ENCODE measurements at places on chromosomes 7 and 10.

- no peak for DNase-seq
Observed at GRCh38 chr7:65992526-65992925, 10.5 kb upstream of the GUSB start.

DNA sequence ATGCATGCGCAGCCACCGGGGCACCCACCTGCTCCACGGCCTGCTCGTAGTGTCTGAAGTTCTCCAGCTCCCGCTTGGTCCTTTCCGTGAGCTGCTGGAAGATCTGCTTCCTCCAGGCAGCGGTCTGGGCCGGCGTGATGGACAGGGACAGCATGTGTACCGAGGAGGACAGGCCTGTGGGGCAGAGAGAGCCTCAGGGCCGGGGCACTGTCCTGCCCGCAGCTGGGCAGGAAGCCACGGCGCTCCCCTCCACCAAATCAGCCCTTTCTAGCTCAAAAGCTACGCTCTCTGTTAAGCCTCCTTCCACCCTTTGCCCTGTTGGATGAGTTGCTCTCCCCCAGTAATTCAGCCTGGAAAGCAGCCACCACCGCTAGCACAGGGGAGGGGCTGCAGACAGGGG is 19.2 kb downstream of the TECPR1 start:
- DNase-seq: no peak

- no peak for DNase-seq
Observed at GRCh38 chr7:43869867-43870240, 537 bp upstream of the MRPS24 start.

GRCh38 chr7:12643001-12643643 is 44.3 kb upstream of the ARL4A start:
- no peak for DNase-seq

- no peak for DNase-seq
Observed at GRCh38 chr7:98049034-98049433, 57.6 kb upstream of the LMTK2 start.

DNA sequence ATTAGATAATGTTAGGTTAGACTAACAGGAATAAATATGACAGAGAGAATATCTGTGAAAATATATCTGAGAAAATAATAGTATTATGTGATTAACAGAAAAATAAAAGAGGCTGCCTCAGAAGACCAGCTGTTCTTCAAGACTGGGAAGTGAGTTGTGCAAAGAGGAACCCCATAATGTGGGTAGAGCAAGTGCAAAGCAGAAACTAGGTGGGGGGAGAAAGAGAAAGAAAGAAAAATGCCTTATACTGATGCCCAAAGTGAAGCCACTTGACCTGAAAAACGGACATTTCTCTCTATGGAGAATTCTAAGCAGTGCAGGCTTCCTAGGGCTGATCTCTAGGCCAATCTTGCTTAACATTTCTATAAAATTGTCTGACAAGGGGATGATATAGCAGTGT is 3.8 kb downstream of the NEBL start:
- no peak for DNase-seq

DNA sequence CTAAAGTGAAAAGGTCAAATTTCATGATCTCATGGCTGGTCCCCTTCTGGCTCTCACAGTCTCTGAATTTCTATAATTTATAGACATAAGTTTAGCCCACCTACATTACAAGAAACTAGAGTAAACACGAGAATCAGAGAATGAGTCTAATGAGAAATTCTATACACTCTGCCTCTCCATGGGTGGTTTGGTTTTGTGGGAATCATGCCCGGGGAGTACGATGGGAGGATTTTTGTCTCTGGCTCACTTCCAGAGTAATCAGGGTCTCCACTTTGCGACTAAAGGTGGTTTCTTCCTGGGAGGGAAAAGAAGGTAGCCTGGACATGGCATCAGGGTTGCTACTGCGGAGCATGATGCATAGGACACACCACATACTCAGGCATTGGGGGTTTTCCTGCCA is 69.7 kb downstream of the MRC1 start:
- DNase-seq: no peak

DNA sequence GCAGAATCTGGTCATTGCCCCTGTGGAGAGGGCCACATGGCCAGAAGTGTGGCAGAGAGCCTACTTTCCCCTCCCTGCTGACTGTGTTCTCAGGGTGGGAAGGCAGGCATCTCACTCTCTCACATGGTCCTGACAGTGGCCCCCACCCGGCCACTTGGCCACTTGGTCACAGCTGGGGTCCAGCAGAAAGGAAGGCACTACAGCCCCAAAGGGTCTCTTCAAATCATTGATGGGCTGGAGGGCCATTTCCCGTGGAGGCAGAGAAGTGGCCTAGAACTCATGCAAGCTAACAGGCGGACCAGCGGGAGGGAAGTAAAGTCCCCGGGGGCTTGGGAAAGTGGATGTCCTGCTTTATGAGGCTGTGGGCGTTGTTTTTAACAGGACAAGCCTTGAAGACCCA is 125.3 kb downstream of the EMX2 start:
- no peak for DNase-seq

GRCh38 chr10:95758351-95759025 is 2.5 kb downstream of the ENTPD1 start:
- DNase-seq: no peak

DNA sequence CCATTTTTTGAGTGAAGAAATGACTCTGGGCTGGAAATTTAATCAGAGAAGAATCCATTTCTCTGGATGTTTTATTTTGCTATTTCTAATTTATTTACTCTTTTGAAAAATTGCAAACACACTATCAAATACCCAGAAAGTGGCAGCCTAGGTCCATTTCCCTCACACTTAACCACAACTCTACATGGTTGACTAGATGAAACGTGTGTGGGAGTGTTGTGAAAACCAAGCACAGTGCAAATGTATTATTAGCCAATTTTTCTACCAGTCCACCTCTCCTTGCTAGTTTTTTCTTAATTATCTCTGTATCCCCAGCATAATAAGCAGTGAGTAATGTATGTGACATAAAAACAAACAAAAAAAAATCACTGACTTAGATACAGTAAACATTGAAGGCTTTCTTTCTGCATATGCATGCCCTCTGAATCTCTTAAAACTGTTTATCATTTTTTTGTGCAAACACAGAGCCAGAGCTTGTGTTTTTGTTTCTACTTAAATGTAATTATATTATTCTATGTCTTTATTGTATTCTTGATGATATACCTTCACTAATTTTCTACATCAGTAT is 30.9 kb downstream of the SCIN start:
- no peak for DNase-seq

GRCh38 chr10:118668228-118668952 is 72.9 kb upstream of the PRLHR start:
- no peak for DNase-seq

DNA sequence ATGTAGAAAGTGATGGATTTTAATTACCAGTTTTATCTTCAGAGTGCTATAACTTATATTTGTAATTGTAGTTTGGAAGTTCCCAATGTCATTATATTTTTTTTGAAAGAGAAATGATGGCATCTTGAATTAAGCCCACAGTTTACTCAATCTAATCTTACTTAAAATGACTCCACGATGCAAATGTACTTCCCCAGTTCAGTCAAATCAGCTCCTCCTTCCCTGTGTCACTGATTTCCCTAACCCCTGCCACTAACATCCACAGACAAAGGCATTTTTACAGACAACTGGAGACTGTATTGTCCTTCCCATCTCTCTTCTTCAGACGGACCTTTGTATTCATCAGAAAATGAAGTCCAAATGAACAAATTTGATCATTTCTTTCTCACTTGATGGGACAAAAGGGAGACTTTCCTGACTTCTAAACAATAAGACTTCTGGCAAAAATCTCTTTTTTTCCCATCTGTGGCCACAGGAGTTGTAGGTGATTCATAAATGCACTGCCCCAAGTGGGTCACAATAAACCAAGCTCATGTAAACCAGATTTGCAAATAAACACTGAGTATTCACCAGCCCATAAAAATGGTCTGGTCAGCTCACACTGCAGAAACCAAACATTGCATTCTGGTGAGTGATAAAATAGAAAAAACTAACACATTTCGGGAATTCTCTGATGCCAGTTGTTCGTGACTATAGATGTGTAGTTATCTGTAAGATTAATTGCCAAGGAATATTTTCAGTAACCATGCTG is 162.9 kb downstream of the FANK1 start:
- no peak for DNase-seq

GRCh38 chr7:78924581-78924980 is 528.9 kb downstream of the MAGI2 start:
- DNase-seq: no peak

DNA sequence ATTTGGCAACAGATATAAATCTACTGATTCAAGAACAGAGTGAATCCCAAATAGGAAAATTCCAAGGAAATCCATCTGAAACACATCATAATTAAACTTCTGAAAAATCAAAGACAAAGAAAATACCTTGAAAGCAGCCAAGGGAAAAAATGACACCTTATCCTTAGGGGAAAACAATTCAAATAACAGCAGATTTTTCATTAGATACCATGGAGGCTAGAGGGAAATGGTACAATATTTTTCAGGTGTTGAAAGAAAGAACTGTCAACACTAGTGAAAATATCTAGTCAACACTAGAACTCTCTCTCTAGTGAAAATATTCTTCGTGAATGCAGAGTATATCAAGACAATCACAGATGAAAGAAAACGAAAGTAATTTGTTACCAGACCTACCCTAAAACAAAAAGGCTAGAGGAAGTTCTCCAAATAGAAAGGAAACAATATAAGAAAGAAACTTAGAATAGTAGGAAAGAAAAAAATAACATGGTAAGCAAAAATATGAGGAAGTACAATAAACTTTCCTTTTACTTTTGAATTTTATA is 5.7 kb upstream of the FAM241B start:
- DNase-seq: no peak

GRCh38 chr10:78920011-78920410 is 148.8 kb upstream of the ZMIZ1 start:
- DNase-seq: no peak

GRCh38 chr10:34613491-34613890 is 201.6 kb downstream of the PARD3 start:
- DNase-seq: no peak

DNA sequence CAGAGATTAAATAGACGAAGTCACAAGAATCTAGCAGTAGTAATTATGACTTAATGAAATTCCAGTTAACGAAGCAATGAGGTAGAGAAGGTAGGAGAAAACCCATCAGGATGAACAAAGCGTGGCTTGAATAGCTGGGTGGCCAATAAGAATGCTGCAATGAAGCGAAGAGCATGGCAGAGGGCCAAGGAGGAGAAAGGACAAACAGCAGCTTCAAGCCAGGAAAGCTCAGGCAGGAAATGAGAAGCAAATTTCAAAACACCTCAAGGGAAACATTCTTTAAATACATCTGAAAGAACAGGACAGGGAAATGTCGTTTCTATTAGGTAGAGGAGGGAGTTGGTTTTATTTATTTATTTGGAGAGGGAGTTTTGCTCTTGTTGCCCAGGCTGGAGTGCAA is 122.5 kb downstream of the KIAA1217 start:
- no peak for DNase-seq

GRCh38 chr10:94260455-94260854 is 102.3 kb downstream of the NOC3L start:
- no peak for DNase-seq

GRCh38 chr7:83799333-83799732 is 150.4 kb upstream of the SEMA3E start:
- DNase-seq: no peak

DNA sequence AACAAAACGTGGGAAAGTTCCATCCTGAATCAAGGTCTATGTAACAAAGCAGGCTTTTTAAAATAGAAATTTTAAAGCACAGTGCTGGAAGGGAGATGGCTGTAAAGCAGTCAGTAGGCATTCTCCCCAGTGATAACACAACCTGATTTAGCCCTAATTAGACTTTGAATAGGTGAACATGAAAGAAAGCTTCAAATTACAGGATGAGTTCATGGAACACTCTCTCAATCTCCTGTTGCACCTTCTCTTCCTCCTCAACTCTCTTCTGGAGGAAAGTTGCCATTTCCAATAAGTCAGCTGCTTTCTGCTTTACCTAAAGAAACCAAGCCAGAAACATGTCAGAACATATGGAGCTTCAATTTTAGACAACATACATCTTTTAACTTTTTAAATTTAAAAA is 20.1 kb downstream of the SFR1 start:
- no peak for DNase-seq

- DNase-seq: no peak
Observed at GRCh38 chr7:109476409-109476808, 906.7 kb downstream of the DNAJB9 start.

DNA sequence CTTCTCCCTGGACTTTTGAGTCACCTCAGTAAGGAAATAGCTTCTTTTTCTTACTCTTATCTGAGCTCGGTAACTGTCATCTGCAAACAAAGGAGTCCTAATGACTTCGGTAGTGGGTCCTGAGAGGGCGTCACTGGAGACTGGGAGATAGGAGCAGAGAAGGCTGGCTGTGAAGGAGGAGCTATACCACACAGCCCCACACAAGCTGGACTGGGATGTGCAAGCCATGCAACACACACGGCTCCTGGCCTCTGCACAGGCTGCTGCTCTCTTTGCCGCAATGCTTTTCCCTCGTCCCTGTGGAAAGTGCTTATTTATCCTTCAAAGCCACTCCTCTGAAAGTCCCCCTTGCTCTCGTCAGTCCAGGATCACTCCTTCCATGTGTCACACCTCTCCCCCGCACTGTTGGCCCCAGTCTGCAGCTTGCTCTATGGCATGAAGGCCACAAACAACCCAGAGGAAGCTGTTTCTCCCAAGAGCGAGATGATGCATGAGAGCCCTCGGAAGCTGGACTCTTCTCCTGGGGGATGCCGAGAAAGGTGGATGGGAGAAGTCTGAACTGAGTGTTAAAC is 14.9 kb downstream of the TMEM273 start:
- no peak for DNase-seq

GRCh38 chr10:21315645-21316220 is 209.7 kb downstream of the SKIDA1 start:
- no peak for DNase-seq

DNA sequence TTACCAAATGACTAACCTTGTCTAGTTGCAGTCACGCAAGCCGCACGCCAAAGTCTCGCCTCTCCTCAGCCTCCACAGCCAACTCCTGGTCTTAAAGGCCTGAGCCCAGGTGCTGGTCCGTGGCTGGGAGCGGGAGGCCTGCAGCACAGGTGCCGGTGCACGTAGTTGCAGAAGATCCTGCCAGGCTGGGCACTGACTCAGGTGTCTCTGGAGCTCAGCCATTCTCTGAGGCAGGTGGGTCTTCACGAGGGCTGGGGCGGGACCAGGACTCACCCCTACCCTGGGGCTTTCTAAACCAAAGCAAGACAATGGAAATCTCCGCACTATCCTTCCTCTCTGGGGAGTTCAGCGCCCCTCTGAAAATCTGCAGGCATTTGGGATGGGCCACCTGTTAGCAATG is 216.4 kb downstream of the MLLT10 start:
- DNase-seq: no peak
